Brain pericyte (primary cell): ENCODE measurements at places on chromosomes 2 and 18.

DNA sequence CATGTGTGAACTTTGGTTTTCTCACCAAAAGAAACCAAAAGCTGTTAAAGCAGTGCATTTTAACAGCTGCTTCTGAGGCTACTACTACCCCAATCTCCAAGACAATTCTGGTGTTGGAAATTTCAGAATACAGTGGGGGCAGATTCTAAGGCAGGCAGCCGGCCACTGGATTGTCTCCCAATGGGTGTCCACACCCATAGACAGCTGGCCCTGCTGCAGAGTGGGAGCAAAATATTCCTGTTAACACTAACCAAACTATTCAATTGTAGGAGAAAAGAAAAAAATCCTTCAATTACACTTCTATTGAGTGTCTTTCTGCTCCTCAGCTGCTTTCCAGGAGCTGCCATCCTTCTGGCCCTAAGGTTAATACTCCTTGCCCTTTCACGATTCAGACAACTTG lies 223.7 kb downstream of the ALK start:
- DNase-seq: no peak

DNA sequence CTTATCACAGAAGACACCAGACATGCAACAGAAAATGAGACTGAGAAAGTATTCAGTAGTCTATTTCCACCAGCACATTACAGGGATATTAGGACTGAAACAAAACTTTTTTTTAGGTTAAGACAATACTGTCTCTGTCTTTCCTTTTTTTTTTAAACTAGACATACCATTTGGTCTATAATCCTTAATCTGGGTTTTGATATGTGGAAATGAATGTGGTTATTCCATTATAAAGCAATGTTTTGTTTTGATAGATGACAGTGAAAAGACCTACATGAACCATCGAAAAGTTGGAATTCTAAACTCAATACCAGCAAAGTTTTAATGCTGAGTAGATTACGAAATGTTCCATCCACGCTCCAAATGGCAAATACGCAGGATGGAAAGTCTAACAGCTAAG lies 123.4 kb downstream of the TCF4 start:
- DNase-seq: no peak

GRCh38 chr2:62222674-62223073 lies 26.8 kb downstream of the B3GNT2 start:
- no peak for DNase-seq

- no peak for DNase-seq
Observed at GRCh38 chr18:77049938-77050337, 82.6 kb downstream of the MBP start.

DNA sequence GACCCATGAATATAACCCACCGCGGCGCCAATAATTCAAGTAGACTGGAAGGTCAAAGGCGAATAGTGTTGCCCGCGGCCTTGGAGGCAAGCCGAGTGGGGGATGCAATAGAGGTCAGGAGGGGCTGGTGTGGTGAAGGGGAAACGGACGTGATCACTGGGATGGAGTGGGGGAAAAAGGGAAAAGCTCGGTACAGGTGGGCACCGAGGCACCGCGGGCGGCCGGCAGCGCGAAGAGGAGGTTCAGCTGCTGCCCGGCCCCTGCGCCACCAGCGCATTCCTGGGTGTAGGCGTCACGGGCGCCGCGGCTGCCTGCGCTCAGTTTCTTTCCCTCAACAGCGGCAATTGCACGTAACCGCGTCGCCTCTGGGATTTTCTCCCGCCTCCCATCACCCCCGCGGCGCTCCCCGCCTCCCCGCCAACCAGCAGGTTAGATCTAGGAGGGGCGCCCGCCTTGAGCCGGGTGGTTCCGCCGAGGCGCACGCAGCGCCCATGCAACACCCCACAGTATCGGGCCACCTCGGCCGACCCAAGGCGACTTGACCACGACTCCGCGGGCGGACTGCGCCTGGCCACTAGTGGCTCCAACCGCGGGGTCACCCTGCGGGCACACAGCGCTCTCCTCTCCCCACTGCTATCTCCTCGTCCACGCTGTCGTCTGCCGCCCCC lies 1.5 kb downstream of the RND3 start:
- no peak for DNase-seq

DNA sequence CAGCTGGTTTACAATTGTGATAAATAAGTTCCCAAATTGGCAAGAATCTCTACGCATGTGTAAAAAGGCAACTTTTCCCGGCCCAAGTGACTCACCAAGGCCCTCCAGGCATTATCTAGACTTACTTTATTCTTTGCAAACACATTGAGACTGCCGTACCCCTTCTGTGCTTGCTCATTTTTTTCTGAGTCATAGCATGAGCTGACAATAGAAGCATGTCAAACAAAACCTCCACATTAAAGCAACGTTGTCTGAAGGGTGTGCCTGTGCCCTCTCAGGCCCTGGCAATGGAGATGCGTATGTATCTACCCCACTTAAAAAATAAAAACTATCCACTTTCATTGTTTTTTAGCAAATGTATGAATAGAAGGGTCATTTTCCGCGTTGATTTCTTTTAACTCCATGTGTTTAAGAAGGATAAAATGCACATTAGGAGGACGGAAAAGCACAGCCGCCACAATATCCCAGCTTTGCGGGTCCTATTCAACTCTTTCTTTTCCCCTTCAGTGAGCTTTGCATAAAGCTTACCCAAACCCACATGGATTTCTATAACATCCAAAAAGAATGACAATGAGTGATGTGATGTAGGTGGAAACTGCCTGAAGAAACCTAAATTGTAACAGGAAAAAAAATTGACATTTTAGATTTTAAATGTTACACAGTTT lies 298.2 kb downstream of the CDCA7 start:
- peak; percentile 33 for DNase-seq

DNA sequence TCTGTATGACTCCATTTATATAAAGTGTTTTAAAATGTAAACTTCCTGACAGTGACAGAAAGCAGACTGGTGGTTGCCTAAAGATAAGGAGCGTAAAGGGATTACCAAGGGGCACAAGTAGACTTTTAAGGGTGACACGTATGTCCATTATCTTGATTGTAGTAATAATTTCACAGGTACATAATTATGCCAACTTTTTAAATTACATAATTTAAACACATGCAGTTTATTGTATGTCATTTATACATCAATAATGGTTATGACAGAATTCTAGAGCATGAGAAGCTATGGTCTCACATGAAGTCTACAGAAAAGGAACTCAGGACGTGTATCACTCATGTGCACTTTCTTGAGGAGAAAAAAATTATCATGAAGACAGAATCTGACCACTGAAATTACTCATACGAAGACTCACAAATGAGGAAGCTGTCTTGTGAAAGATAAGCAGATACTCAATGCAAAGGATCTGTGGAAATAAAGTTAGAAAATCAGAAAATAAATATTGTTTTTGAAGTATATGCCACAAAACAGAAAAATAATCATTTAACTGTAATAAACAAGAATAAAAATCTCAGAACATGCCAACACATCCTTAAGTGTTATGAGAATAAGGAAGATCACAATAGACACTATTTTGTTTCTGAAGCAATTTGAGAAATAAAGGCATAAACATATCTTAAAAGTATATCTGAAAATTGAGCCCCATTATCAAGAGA lies 84.4 kb downstream of the TMEM131 start:
- DNase-seq: no peak

DNA sequence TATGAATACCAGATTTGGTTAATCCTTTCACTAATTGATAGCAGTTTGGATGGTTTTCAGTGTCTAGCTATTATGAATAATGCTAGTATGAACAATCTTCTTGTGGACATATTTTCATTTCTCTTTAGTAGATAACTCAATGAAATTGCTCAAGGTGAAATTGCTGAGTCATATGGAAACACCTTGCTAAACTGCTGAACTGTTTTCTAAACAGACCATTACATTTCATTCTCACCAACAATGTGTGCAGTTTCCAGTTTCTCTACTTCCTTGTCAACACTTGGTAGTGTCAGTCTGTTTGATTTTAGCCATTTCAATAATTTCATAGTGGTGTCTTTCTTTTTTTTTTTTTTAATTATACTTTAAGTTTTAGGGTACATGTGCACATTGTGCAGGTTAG lies 250.0 kb downstream of the HRH4 start:
- no peak for DNase-seq
